AG04449 (cell line): ENCODE measurements at places on chromosomes 12 and 14.

- DNase-seq = no peak
These were observed 11.1 kb downstream of the DCN start for GRCh38 chr12:91171476-91171875.

GRCh38 chr12:153080-153746 lies 60.7 kb downstream of the SLC6A12 start:
- DNase-seq = no peak

DNA sequence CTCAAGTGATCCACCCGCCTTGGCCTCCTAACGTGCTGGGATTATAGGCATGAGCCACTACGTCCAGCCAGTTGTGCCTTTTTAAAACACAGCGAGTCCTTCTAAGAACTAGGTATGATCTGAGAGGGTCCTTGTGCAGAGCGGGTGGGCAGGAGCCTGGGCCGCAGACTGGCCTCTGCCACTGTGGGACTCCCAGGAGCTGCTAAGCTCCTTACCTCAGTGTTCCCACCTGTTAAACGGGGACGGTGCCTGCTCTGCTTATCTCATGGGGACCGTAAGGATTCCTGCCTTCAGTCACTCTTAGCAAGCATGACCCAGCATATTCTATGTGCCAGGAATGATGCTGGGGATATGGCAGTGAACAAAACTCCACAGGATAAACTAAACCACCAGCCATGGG lies 136.9 kb downstream of the RBM19 start:
- no peak for DNase-seq

GRCh38 chr12:125049093-125049458 lies 16.2 kb upstream of the AACS start:
- DNase-seq = no peak

DNA sequence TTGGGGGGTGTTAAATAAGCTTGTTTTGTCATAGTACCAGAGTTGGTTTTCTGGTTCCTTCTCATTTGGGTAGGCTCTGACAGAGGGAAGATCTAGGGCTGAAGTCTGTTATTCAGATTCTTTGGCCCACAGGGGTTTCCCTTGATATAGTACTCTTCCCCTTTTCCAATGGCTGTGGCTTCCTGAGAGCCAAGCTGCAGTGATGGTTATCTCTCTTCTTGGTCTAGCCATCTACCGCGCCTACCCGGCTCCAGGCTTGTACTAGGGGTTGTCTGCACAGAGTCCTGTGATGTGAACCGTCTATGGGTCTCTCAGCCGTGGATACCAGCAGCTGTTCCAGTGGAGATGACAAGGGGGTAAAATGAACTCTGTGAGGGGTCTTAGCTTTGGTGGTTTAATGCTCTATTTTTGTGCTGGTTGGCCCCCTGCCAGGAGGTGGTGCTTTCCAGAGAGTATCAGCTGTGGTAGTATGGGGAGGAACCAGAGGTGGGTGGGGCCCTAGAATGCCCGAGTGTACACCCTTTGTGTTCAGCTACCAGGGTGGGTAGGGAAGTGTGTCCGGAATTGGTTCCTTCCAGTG lies 209.7 kb downstream of the GPHN start:
- DNase-seq = no peak

- DNase-seq = no peak
These were observed 1.5 kb downstream of the HOXC6 start for GRCh38 chr12:54029529-54030441.

DNA sequence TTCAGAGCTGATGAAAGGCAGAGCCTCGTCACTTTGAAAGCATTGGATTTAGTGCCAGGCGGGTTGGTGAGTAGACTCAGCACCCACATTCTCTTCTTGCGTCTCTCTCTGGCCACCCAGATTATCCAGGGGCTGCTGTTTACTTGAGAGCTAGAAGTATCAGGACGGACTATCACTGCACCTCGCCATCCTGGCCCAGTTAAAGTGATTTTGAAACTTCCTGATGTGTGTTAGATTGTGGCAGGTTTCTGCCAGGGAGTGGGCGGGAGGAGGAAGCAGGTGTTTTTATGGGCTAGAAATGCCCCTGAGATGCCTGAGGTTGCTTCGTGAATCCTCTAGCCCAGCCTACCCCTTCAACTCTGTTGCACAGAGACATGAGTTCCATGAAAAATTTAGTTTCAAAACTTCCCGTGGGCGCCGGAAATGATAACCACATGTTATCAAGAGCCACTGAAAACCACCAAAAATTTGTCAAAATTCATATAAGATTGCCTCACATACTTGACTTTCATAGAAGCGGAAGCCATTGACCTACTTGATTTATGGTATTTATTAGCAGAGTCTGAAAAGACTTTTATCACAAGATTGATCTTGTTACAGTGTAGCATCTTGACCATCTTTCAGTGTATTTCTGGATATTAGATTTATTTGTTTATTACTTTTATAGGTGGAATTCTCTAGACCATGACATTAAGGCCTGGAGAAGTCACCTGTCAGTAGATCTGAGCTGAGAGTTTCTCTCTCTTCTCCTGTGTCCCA lies 466.0 kb downstream of the RAD51B start:
- DNase-seq = no peak

- DNase-seq = no peak
These were observed 3.0 kb downstream of the GALNT6 start for GRCh38 chr12:51388069-51388799.

DNA sequence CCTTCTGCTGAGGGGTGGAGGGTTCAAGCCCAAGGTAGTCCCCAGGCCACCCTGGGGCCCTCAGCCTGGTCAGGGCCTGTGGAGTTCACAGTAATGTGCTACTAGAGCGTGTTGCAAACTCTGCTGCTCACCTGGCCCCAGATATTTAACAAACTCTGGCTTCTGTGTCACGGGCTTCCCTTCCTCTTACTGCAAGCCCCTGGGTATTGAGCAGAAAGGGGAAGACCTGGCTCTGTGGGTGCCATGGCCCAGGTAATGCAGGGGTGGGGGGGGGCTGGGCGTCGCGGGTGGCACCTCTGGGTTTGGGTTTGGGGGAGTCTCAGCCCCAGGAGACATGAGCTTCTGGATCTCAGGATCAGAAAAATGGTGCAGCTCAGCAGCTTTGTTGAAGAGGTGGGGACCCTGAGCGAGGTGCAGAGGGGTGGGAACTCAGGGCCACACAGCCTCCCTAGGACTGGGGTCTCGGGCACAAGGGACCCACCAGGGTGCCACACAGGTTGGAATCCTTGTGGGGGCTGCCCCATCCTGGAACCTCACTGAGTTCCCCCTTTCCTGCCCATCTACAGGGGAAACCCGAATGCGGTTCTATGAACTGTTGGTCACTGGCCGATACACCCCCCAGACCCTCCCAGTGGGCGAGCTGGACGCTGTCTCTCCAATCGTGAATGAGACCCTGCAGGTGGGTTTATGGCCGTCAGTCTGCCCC lies 4.0 kb downstream of the SETD1B start:
- no peak for DNase-seq

DNA sequence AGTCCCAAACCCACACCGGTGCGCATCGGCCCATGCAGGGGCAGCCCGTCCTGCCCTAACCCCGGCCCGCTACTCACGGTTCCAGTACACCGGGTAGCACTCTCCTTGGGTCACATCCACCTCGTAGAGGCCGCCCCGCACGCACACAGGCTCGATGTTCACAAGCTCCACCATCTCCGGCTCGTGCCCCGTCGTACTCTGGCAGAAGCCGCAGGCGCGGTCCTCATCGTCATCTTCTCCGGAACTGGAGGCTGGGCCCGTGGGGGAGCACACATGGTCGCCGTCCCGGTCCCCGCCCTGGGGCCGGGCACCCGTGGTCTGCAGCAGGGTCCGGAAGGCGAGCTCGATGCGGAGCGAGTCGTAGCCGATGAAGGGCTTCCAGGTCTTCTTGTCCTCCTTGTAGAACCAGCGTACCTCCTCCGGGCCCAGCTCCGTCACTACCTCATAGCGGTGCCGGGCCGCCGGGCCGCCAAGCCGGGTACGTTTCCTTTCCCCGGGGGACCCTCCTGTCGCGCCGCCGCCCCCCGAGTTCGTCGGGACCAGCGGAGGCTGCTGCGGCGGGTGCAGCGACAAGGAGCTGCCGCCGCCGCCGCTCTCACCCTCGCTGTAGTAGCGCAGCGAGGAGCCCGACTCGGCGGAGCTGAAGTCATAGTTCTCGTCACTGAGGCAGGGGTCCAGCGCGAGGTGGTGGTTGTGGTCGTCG lies 788 bp downstream of the DDHD1 start:
- DNase-seq = no peak

DNA sequence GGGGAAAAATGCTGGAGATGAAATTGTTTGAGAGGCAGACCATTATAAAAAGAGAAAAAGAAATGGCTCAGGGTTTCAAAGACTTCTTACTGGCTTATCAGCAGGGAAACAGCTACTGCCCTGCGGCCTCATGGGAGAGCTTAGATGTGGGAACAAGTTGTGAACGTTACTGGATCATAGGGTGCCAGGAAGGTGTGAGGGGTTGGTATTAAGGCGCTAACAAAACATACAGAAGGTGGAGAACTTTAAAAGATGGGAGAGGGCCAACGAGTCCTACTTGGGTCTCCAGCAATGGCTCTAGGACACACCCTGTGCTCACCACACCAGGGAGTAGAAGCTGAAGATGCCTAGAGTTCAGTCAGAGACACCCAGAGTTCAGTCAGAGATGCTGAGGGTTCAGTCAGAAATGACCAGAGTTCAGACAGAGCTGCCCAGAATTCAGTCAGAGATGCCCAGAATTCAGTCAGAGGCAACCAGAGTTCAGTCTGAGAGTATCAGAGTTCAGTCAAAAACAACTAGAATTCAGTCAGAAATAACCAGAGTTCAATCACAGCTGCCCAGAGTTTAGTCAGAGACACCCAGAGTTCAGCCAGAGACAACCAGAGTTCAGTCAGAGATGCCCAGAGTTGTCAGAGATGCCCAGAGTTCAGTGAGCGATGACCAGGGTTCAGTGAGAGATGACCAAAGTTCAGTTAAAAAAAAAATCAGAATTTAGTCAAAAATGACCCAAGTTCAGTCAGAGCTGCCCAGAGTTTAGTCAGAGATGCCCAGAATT lies 1103.6 kb downstream of the BCL11B start:
- no peak for DNase-seq

DNA sequence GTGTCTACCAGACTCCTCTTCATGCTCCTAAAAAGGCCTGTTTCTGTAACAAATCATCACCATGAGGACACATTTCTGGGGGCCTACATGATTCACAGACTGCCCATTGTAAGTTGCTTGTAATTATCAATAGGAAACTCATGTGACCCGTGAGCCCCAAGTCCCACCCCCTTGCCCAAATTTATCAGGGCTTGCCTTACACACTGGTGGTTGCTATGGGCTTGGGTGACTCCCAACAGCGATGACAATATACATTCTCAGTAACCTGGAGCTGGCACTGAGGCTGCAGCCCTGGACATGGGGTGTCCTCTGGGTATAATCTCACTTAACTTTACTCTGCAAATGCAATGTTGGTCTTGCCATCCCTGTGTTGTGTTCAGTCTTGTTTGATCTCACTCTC lies 149.2 kb downstream of the NRXN3 start:
- no peak for DNase-seq

DNA sequence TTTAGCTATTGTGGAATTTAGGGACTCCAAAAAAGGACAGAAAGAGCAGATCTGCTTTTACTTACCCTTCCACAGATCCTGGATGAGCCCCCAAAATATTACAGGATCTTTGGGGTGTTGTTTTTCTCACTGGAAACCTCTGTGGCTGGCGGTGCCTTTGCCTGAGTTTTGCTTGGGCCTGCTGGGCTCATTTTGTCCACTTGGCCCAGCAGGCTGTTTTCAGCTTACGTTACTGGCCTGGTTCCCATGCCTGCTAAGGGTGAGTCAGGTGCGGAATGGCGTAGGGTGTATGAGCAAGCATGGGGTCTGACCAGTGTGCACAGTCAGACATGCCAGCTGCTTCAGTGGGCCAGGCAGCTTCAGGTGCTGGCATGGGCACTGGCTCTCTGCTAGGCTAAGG lies 45.8 kb downstream of the HSD17B6 start:
- no peak for DNase-seq

GRCh38 chr12:108752387-108752786 lies 21.1 kb upstream of the CORO1C start:
- DNase-seq = no peak

DNA sequence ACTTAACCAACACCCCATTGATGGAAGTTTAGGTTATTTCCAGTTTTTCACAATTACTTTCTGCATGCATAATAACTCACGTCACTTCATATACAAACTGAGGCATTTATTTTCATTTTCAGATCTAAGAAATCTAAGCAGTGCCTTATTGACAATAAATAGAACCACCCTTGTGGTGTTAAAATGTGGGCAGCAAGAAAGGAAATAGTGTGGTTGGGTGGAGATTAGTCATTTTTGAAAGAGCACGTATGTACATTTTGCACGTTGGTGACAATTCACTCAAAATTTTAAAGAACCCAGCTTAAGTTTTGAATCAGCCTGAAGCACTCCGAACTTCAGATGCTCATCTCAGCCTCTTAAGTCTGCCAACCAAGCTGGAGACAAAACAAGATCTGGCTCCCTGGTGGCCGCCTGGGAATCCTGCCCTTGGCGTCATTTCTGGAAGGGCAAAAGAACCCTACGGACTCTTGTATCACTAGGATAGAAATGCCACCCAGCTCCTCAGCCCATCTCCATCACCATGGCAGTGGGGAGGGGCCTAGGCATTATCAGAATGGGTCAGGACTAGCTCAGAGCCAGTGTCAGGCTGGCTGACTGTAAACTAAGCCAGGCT lies 89.5 kb upstream of the BCL2L14 start:
- DNase-seq = no peak

GRCh38 chr12:84124211-84124610 lies 788.4 kb downstream of the SLC6A15 start:
- DNase-seq = no peak

DNA sequence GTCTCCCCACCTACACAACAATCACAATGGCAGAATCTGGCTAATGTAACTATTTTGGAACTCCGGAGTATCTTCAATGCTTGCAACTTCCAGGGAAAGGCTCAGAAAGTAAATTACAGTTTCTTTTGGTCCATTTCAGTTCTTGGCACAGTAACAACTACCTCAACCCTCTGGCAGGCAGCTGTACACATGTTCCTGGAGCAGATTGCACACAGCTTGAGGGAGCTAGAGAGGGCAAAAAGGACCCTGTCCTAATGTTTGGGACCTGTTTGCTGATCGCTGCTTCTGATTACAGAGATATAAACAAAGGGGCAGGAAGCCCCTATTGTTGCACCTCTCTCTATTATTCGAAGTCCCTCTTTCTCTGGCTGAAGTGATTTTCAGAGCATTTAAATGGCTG lies 35.2 kb upstream of the SLC38A1 start:
- no peak for DNase-seq

DNA sequence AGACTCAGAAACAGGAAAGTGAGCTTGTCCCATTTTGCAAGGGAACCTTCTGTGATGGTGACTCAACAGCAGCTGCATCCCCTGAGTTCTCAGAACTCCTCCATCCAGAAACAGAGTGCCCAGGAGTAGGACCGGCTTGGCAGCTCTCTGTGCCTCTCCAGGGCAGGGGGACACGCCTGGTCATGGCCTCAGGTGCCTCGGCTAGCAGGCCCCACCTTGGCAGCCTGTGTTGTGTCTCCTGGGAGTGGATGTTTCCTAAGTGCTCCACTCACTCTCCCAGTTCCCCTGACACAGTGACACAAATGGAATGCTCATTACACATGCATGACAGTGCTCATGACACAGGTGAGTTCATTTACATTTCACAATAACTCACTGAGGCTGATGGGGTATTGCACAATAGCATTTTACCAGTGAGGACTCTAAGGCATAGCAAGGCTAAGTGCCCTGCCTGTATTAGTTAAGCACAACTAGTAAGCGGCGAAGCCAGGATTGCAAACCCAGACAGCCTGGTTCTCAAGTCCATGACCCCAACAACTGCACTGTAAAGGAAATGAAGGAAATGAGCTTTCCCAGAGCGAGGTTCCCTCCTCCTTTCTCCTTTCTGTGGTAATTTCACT lies 47.4 kb downstream of the CALM1 start:
- no peak for DNase-seq

- DNase-seq = no peak
These were observed 811 bp upstream of the MEG3 start for GRCh38 chr14:100824901-100825712.
